Stromal cell of bone marrow (primary cell): ENCODE measurements at places on chromosomes 5 and 9.

DNA sequence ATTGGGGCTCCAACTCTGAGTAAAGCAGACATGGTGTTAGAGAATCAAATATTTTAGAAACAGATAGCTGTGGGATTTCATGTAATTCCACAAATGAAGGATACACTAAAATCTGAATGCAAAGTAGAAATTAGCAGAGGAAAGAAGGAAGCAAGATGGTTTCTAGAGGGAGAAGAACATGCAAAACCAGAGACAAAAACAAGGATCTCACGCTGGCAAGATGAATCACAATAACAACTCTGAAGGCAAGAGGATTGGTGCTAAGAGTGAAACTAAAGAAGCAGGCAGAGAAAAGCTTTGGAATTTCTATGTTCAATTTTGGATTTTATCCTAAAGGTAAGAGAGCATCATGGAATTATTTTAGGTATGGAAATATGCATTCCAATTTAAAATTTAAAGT, 857.2 kb upstream of the COX7C start:
- no peak for DNase-seq

DNA sequence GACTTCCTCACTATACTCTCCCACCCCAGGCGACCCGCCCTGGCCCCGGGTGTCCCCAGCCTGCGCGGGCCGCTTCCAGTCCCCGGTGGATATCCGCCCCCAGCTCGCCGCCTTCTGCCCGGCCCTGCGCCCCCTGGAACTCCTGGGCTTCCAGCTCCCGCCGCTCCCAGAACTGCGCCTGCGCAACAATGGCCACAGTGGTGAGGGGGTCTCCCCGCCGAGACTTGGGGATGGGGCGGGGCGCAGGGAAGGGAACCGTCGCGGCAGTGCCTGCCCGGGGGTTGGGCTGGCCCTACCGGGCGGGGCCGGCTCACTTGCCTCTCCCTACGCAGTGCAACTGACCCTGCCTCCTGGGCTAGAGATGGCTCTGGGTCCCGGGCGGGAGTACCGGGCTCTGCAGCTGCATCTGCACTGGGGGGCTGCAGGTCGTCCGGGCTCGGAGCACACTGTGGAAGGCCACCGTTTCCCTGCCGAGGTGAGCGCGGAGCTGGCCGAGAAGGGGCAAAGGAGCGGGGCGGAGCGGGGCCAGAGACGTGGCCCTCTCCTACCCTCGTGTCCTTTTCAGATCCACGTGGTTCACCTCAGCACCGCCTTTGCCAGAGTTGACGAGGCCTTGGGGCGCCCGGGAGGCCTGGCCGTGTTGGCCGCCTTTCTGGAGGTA, 2.1 kb downstream of the CA9 start:
- no peak for DNase-seq

GRCh38 chr9:107935931-107936330, 446.4 kb upstream of the KLF4 start:
- no peak for DNase-seq

DNA sequence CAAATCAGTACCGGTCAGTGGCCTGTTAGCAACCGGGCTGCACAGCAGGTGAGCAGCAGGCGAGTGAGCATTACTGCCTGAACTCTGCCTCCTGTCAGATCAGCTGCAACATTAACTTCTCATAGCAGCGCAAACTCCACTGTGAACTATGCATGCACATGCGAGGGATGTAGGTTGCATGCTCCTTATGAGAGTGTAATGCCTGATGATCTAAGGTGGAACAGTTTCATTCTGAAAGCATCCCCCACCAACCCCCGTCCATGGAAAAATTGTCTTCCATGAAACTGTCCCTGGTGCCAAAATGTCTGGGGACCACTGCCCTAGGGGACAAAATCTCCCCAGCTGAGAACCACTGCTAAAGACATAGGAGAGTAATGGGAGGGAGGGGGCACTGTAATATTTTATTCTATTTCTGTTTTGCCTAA, 51.1 kb downstream of the P4HA2 start:
- no peak for DNase-seq

GRCh38 chr9:121454972-121455371, 44.7 kb downstream of the GGTA1 start:
- no peak for DNase-seq

DNA sequence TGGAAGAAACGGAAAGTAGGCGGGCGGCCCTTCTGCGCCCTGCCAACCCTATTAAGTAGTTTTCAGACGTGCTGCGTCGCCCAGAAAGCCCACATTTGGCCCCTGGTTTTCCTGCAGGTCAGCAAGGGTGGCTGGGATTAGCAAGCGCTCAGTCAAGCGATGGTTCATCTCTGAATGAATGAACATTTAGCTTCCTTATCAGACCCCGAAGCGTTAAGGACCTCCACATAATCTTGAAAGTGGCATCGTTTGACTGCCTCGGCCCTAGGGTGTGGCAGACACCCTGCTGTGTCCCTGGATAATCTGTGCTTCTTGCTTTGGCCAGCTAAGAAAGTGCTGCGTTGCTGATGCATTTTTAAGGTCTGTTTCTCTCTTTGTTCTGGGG, 684 bp downstream of the TOR1B start:
- no peak for DNase-seq

DNA sequence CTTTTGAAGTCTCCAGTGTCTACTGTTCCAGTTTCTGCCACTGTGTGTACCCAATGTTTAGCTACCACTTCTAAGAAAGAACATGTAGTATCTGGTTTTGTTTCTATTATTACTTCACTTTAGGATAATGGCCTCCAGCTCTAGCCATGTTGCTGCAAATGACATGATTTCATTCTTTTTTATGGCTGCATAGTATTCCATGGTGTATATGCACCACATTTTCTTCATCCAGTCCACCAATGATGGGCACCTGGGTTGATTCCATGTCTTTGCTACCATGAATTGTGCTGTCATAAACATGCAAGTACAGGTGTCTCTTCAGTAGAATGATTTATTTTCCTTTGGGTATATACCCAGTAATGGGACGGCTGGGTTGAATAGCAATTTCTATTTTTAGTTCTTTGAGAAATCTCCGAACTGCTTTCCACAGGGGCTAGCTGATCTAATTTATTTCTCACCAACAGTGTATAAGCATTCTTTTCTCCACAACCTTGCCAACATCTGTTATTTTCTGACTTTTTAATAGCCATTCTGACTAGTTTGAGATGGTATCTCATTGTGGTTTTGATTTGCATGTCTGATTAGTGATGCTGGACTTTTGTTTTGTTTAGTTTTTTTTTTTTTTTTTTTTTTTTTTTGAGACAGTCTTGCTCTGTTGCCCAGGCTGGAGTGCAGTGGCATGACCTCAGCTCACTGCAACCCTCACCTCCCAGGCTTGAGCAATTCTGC, 68.9 kb downstream of the WDR41 start:
- no peak for DNase-seq
